Spinal cord (tissue), 10 donors: ENCODE measurements at places on chromosomes 3 and 15. TPM values are rescaled to one million over a fixed set of nuclear protein-coding genes. Genes with fewer than 3 reads are reported as not detected.

DNA sequence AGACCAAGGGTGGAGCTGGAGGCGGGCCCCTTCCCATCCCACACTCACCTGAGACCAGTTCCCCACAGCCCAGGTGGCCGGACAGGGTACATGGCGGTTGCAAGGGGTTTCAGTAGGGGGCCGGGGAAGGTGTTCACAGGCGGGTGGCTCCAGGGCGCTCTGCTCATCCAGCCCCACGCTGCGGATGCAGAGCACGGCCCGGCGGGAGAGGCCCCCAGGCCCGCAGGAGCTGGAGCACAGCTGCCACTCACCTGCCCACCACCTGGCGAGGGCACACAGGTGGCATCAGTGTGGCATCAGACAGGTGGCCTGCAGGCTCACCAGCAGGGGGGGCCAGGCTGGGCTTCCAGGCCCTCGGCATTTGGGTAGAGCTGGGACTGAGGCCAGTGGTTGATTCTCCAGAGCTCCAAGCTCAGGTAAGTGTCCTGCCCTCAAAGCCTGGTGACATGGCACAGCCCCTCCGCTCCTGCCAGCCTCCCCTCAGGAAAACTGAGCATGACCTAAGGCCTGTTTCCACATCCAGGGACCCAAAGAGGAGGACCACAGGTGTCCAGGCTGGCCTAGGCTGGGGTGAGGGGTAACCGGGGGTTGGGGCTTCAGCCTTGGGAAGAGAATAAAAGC, 43.8 kb downstream of the ADAMTS7 start:
- no peak for DNase-seq
- H3K27me3 ChIP-seq = no peaks in the 10 kb centered on the region
- peaks cover 43% of the 10 kb centered on the region for H3K36me3 ChIP-seq
- no peak overlapping the region for H3K4me3 ChIP-seq

The MCF2L2 gene
- 9.6 TPM for total RNA-seq

DNA sequence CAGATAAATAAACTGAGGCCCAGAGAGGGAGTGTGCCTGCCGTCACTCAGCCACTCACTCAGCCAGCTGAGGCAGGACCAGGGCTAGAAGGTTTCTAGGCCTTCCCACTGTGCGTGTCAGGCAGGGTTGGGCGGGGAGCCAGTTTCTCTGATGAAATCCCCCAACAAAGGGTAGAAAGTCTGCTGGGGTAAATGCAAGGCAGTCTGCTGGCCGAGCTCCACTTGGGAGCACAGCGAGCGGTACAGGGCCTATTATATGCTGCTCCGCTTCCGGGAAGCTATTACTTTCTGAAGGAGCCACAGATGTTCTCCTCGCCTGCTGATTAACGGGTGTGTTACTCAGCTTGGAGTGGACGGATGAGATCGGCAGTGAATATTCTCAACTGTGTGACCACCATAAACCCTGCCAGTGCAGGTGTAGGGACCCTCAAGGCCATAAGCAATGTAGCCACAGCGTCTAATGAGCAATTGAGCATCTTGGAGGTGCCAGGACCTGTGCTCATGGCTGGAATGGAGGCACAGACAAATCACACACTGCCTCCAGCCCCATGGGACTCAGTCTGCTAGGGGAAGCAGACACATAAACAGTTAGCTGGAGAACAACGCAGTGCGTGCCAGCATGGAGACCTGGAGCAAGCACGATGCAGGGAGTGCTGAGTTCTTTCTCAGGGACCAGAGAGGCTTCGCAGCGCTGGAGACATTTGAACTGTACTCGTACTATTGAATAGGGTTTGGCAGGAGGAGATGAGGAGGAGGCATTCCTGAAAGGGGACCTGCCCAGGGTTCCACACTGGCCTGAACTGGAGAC, 42.1 kb downstream of the CORO2B start:
- H3K4me3 ChIP-seq = no peak overlapping the region
- H3K27ac ChIP-seq = peak overlapping the region; percentile 91
- peaks cover 52% of the 10 kb centered on the region for H3K4me1 ChIP-seq
- H3K27me3 ChIP-seq = no peaks in the 10 kb centered on the region

The PCCB gene
- 65.7 TPM for total RNA-seq

- no peak overlapping the region for H3K4me3 ChIP-seq
- H3K27ac ChIP-seq = no peak overlapping the region
- H3K4me1 ChIP-seq = peaks cover 43% of the 10 kb centered on the region
- DNase-seq = no peak
- no peaks in the 10 kb centered on the region for H3K36me3 ChIP-seq
- no peaks in the 10 kb centered on the region for H3K27me3 ChIP-seq
These were observed 3.1 kb downstream of the CCDC33 start for GRCh38 chr15:74239051-74239705.

DNA sequence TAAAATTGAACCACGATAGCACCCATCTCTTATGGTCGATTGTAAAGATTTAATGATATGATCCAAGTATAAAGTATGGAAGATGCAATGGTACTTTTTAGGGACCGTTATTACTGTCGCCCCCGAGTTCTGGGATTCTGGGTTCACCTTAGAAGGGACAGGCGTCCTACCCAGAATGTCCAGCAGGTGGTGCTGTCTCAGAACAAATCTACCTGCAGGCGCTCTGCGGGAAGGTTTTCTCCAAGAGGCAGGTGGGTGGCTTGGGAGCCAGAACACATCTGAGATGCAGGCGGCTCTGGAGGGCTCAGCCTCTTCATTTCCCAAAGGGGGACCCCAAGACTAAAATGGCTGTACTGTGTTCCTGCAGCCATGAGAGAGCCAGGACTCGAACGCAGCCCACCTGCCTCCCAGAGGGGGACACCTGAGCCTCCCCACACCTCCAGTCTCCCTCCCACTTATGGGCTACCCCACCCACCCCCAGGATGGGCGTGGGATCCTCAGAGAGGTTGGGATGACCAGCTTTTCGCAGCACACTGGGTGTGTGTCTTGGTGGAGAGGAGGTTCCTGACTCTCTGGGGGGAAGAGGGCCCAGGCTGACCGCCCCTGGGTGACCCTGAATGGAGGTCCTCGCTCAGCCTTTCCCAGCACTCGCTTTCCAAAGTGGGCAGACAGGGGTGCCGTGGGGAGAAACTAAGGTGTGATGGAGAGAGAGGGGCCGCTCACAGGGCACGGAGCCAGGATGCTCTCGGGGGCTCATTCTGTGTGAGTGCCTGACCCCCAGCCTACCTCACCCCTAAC, 28.1 kb upstream of the CORO2B start:
- no peak for DNase-seq
- H3K4me1 ChIP-seq = peaks cover 13% of the 10 kb centered on the region
- H3K36me3 ChIP-seq = no peaks in the 10 kb centered on the region
- no peak overlapping the region for H3K4me3 ChIP-seq
- no peak overlapping the region for H3K27ac ChIP-seq

GRCh38 chr3:71185733-71186455, 397.6 kb downstream of the FOXP1 start:
- no peaks in the 10 kb centered on the region for H3K4me1 ChIP-seq
- H3K27ac ChIP-seq = no peak overlapping the region
- H3K27me3 ChIP-seq = no peaks in the 10 kb centered on the region
- H3K36me3 ChIP-seq = no peaks in the 10 kb centered on the region
- H3K4me3 ChIP-seq = no peak overlapping the region
- no peak for DNase-seq

The RGMA gene
- total RNA-seq = 20.7 TPM

The NEK10 gene
- 33.1 TPM for total RNA-seq

- H3K4me1 ChIP-seq = no peaks in the 10 kb centered on the region
- H3K4me3 ChIP-seq = no peak overlapping the region
- DNase-seq = no peak
- H3K27me3 ChIP-seq = no peaks in the 10 kb centered on the region
- no peak overlapping the region for H3K27ac ChIP-seq
These were observed 46.5 kb downstream of the CD86 start for GRCh38 chr3:122101646-122102045.

The GRK7 gene
- 0.22 TPM for total RNA-seq

The UPK1B gene
- 11.7 TPM for total RNA-seq

- no peaks in the 10 kb centered on the region for H3K27me3 ChIP-seq
- peak overlapping the region; percentile 87 for H3K27ac ChIP-seq
- peaks cover 50% of the 10 kb centered on the region for H3K36me3 ChIP-seq
- no peak overlapping the region for H3K4me3 ChIP-seq
These were observed 49.7 kb downstream of the KLHL25 start for GRCh38 chr15:85745023-85745422.

DNA sequence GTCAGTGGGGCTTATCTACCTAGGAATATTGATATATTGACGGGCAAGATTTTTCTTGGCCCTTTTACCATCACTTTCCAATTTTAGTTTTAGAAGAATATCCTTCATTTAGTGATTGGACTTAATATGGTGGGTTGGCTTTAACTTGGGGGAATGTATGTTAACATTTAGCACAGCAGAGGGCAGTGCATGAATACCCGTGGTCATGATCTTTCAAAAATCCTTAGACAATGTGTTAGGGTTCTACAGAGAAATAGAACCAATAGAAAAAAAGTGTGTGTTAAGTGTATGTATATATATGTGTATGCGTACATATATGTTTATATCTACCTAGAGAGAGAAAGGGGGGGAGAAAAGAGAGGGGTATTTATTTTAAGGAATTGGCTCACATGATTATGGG, 36.9 kb downstream of the GPR171 start:
- no peak overlapping the region for H3K27ac ChIP-seq
- DNase-seq = no peak
- H3K36me3 ChIP-seq = peaks cover 6% of the 10 kb centered on the region
- no peaks in the 10 kb centered on the region for H3K27me3 ChIP-seq
- H3K4me1 ChIP-seq = no peaks in the 10 kb centered on the region

GRCh38 chr3:70273492-70273891, 38.9 kb downstream of the MDFIC2 start:
- no peak overlapping the region for H3K27ac ChIP-seq
- H3K4me3 ChIP-seq = no peak overlapping the region
- H3K36me3 ChIP-seq = no peaks in the 10 kb centered on the region
- H3K4me1 ChIP-seq = no peaks in the 10 kb centered on the region
- no peak for DNase-seq

GRCh38 chr15:28937271-28937670, 51.5 kb downstream of the APBA2 start:
- no peak overlapping the region for H3K27ac ChIP-seq
- no peak for DNase-seq
- no peak overlapping the region for H3K4me3 ChIP-seq

GRCh38 chr3:183774631-183775030, 50.7 kb downstream of the MAP6D1 start:
- no peak overlapping the region for H3K4me3 ChIP-seq
- DNase-seq = no peak
- peaks cover 59% of the 10 kb centered on the region for H3K36me3 ChIP-seq
- H3K27ac ChIP-seq = no peak overlapping the region
- no peaks in the 10 kb centered on the region for H3K4me1 ChIP-seq
- H3K27me3 ChIP-seq = no peaks in the 10 kb centered on the region

GRCh38 chr15:59378855-59379254, 6.2 kb upstream of the MYO1E start:
- no peak overlapping the region for H3K4me3 ChIP-seq
- no peaks in the 10 kb centered on the region for H3K36me3 ChIP-seq
- H3K27ac ChIP-seq = no peak overlapping the region

GRCh38 chr3:197329382-197329781, 31.0 kb upstream of the DLG1 start:
- no peaks in the 10 kb centered on the region for H3K4me1 ChIP-seq
- H3K27ac ChIP-seq = no peak overlapping the region
- no peaks in the 10 kb centered on the region for H3K27me3 ChIP-seq
- H3K4me3 ChIP-seq = no peak overlapping the region
- DNase-seq = no peak

GRCh38 chr3:217099-217813, 20.7 kb downstream of the CHL1 start:
- no peak for DNase-seq
- H3K4me1 ChIP-seq = no peaks in the 10 kb centered on the region
- no peak overlapping the region for H3K4me3 ChIP-seq
- no peaks in the 10 kb centered on the region for H3K27me3 ChIP-seq
- no peaks in the 10 kb centered on the region for H3K36me3 ChIP-seq
- peak overlapping the region; percentile 26 for H3K27ac ChIP-seq

- H3K4me1 ChIP-seq = peaks cover 67% of the 10 kb centered on the region
- DNase-seq = no peak
- H3K27me3 ChIP-seq = no peaks in the 10 kb centered on the region
- H3K4me3 ChIP-seq = no peak overlapping the region
- H3K36me3 ChIP-seq = peaks cover 14% of the 10 kb centered on the region
These were observed 88.0 kb downstream of the HMG20A start for GRCh38 chr15:77508541-77509243.

The CADM2 gene
- 42.2 TPM for total RNA-seq

The CCR8 gene
- total RNA-seq = not detected

The ACAP2 gene
- total RNA-seq = 197 TPM

The SLC12A1 gene
- total RNA-seq = 1.9 TPM

The GPR149 gene
- total RNA-seq = 12.7 TPM

The TM6SF1 gene
- total RNA-seq = 4.7 TPM

DNA sequence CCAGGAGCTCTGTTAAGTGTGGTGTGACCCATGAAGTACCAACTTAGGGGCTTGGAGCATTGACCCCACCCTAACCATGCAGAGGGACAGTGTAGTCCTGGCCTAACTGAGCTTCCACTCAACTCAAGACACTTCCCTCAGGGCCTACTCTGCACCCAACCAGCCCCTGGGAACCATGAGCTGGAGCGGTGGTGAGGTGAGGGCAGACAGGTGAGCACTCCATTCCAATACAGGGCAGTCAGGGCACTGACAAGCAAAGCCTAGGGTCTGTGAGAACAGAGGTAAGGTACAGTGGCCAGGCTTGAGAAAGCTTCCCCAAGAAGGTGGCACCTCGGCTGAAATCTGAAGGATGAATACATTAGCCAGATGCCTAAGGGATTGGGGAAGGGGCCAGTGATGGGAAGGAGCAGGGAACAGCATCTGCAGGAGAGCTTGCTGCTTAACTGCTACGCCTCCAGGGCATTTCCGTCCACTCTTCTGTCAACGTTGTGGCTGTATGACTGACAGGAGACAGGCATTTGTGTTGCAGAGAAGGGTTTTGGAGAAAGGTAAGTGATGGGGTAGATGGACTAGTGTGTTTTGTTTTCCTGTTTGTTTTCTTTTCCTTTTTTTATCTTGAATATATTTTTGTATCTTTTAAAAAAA, 243.5 kb upstream of the TRIM42 start:
- H3K27ac ChIP-seq = no peak overlapping the region
- DNase-seq = no peak
